Right renal pelvis (tissue), 4 donors: ENCODE measurements at places on chromosomes 3 and 15.

DNA sequence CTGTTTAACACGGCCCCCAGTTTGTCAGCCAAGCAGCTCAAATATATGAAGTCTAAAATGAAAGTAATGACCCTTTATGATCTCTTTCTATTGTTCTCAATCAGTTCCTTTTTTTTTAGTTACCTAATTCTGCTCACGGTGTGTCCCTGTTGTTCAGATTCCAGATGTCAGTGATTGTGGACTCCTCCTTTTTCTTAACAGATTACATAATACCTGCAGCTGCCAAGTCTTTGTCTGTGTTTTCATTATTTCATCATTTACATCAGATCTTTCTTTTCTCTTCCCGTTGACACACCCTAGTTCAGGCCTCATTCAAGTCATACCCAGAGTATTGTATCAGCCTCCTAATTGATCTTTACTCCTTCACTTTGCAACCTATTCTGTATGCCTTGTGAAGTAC, 56.1 kb upstream of the SKIL start:
- no peak for DNase-seq

GRCh38 chr3:137329594-137329993, 371.8 kb downstream of the IL20RB start:
- DNase-seq, result no peak

- DNase-seq, result no peak
Observed at GRCh38 chr15:98121536-98121935, 161.0 kb downstream of the ARRDC4 start.

DNA sequence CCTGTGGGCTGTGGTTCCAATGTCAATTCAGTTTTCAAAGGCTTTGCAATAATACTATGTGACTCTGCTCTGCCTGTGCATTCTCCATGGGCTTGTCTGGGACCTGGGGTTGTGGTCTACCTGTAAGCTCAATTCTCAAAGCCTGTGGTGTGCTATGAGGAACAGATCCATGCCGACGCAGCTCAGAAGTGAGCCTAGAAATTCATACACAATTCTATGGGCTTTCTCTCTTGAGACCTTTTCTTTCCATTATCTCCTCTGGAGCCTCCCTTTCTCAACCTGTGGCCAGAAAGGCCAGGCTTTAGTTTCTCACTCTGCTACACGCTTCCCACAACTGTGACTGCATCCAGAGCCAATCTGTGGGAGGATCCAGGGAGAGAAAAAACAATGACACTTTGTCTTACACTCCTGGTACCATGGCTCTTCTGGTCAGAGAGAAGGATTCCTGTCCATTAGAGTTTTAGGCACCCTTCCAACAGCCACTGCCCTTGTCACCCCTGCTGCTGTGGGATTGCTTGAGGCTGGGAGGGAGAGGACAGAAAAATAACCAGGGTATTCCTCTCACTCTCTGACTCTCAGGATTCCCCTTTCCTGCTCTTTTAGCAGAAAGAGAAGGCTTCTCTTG, 34.1 kb upstream of the KLF13 start:
- no peak for DNase-seq

DNA sequence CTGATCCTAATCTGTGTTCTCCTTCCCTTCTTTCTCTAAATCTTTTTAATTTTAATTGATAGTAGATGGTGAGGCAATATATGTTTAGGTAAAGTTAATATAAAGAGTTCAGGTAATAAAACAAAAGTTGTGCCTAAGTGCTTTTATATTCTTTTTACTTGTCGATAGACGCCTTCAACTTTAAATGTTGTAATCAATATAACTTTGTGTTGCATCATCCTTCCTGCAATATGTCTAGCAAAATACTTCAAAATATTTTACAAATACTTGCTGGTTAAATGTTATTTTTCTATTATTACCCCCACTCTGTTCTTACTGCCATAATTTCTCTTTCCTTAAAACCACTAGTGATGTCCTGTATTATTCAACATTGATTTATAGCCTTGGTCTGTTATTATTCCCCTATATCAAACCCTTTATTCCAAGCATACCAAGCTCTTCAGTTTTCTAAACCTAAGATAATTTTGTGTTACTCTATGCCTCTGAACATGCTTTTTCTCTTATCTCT, 92.4 kb downstream of the NAALADL2 start:
- no peak for DNase-seq

DNA sequence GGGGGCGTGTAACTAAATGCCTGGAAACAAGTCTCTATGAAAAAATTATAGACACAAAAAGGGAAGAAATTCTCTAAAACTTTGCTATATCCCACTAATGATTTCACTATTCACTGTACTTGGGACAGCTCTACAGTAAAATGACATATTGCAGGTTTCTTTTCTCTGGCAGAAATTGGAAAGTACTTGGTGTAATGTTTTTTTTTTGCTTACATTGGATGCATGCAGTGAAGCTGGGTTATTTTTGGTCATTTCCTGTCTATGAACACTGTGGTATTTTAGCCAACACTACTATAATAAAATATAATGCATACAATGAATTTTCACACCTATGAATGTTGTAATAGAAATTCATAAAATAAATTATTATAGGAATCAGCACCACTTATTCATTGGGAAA, 109.7 kb downstream of the LRRC49 start:
- no peak for DNase-seq

- DNase-seq, result peak; percentile 39
Observed at GRCh38 chr3:152307829-152308474, 39.2 kb downstream of the MBNL1 start.

DNA sequence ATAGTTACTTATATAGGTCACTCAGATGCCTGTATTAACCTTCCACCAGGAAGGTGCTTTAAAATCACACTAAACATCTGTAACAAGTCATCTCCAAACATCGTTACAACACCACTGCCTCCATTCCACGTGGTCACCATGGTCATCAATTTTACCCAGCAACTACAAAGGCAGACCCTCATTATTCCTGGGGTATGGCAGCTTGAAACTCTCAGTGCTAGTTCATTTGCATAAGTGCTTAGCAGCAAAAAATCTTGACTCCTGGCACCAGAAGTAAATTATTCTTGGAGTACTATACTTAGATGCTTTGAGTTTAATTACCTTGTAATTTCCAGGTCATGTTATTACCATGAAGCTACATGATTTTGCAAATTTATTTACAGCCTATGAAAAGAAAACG, 250.6 kb downstream of the KBTBD8 start:
- no peak for DNase-seq

DNA sequence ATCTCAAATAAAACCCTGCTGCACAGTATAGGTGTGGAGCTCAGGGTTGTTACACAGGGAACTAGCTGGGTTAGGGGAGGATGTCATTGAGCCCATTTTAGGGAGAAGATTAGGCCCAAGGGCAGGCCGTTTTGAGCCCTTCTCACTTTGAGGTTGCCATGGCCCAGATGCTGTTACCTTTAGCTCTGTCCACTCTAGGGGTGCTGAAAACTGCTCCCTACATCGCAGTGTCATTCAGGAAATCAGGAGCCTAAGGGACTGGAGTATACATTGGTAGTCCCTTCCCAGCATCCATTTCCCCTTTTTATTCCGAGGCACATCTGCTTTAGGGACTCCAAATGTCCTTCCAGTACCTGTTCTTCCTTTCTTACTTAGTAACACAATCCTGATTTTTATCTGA, 79.0 kb upstream of the SELENOK start:
- DNase-seq, result peak; percentile 18

DNA sequence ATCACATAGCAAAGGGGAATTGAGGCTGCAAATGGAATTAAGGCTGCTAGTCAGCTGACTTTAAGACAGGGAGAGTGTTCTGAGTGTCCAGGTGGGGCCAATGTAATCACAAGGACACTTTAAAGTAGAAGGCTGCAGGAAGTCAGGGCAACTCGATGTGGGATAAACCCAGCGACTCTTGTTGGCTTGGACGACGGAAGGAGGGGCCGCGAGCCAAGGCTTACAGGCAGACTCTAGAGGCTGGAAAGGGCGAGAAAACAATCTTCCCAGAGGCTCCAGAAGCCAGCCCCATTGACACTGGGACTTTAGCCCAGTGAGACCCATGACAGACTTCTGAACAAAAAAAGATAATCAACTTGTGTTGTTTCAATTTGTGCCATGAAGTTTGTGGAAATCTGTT, 12.9 kb upstream of the MUSTN1 start:
- no peak for DNase-seq

- no peak for DNase-seq
Observed at GRCh38 chr3:190780524-190780923, 82.0 kb downstream of the GMNC start.

DNA sequence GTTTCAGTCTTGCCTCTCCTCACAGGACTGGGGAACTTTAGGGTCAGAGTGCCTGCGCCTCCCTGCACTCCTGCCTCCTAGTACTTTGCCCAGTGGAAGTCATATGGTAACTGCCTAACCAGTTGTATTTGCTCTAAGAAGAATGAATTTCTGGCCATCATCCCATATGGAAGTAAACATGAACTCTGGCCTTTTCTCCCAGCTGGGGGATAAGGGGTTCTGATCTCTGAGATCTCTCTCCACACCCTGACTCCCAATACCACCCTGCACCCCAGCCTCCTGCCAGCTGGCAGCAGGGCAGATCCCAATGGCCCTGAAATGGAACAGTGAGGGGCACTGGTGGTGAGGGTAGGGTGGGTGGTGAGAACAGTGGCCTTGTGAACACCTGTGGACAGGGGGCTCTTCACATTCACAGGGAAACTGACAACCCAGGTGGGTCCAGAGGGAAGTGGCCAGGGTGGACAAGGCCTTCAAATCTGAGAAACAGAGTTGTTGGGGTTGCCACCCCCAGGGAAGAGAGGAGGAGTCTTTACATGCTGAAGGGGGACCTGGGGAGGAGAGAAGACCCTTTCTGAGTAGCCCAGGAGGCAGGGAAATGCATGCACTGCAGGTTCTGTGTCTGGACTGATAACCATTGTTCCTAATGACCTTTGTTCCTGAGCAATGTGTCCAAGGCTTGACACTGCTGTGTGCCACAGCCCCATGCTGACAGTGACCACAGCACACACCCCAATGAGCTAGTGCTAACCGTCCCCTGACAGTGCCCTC, 36.9 kb downstream of the RHCG start:
- no peak for DNase-seq

- no peak for DNase-seq
Observed at GRCh38 chr15:51062736-51063135, 32.0 kb downstream of the TNFAIP8L3 start.

DNA sequence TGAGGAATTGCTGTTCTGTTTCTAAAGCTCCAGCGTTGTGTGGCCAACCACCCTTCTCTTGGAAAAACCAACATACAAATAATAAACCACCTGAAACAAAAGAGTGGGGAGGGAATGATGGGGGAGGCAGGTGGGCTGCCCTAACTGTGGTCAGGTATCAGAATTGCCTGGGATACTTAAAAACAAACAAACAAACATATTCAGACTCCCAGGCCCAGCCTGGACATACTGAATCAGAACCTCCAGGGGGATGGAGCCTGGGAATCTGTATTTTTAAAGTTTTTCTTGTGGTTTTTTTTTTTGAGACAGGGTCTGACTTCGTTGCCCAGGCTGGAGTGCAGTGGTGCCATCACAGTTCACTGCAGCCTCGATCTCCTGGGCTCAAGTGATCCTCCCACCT, 4.4 kb downstream of the SLC6A6 start:
- DNase-seq, result no peak

DNA sequence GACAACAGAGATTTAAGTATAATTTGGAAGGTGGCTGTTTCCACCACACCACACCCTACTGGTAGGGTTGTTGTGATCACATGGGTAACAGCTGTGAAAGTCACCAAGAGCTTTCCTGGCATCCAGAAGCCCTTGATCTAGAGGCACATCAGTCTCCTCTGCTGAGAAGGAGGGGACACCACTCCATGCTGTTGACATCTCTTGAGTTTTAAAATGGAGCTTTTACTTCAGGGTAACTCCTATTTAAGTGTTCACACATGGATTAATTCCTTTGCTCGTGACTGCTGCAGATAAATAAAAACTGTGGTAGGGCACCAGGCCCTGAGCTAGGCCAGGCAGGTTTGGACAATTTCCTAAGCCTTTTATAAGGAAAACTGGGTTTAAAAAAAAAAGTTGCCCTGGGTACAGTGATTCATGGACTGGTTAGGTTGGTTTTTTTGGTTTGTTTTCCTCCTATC, 7.5 kb downstream of the EXOSC7 start:
- DNase-seq, result no peak

GRCh38 chr3:177050501-177051237, 146.6 kb downstream of the TBL1XR1 start:
- DNase-seq, result no peak

- no peak for DNase-seq
Observed at GRCh38 chr15:77985931-77986480, 91.5 kb downstream of the TBC1D2B start.

DNA sequence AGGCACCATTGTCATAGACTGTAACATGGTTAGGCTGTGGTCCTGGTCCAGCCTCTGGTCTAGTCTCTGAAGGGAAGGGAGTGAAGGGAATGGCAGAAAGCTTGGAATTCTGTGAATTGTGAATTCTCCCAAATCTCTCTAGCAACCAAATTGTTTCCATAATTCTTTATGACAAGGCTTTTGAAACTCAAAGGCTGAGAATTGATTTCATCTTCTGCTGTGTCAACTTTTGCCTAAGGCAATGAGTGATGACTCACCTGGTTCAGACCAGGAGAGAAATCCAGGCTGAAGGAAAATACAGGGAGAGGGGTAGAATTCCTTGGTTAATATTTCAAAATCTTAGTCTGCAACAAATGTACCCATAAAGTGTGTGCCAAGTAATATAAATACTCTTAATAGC, 82.6 kb upstream of the ADPGK start:
- no peak for DNase-seq
